ENCODE measurements at places on chromosomes 7 and 10. TPM values are rescaled to one million over a fixed set of nuclear protein-coding genes. Genes with fewer than 3 reads are reported as not detected.

The OR6B1 gene
- total RNA-seq: not detected

DNA sequence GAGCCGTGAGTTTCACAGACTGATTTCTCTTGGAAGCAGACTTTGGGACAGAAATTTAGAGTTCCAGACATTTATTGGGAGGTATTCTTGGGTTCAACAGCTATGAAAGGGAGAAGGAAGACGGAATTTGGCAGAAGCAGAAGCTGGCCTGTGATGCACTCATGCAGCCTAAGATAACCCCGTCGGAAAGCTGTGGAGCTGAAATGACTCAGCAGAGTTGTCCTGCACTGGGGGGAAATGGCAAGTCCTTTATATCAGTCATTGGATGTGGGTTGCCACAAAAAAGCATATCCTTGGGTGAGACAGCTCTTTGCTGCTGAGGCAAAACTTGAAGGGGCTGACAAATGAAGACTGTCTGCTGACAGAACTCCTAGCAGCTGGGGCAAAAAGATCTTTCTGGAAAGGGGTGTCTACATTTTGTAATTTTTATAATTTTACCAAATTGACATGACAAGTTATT lies 11.5 kb upstream of the MICU1 start:
- no peak for DNase-seq

The CALML5 gene
- not detected for total RNA-seq

- DNase-seq: no peak
Observed at GRCh38 chr10:78021201-78021600, 8.1 kb downstream of the POLR3A start.

The PLXNA4 gene
- total RNA-seq: 13.6 TPM

DNA sequence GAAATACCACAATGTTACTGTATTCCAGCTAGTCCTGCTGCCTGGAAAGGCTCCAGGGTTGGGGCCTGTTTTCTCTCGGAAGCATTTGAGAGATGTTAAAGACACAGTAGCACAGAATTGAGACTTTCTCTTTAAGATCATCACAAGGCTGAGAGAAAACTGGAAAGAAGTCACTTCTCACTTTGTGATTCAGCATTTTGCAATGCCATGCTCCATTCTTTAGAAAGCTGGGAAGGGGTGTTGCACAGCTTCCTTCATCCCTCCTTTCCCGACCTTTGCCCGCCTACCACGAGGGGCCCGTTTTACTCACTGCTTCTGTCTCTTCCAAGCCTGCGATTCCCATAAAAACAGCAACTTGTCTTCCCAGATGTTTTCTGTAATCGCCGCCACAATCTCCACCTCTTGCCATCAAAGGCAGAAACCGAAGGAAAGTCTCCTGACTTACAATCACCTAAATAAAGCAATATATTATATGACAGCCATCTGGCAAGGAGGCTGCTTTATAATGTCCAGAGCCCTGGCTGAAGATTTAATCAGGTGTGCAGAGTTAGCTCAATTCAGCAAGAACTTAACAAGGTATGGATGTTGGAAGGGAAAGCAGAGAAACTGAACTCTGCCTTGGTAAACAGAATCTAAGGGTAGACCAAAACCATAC lies 18.9 kb downstream of the NOD1 start:
- no peak for DNase-seq

The AFAP1L2 gene
- total RNA-seq: 6.4 TPM

DNA sequence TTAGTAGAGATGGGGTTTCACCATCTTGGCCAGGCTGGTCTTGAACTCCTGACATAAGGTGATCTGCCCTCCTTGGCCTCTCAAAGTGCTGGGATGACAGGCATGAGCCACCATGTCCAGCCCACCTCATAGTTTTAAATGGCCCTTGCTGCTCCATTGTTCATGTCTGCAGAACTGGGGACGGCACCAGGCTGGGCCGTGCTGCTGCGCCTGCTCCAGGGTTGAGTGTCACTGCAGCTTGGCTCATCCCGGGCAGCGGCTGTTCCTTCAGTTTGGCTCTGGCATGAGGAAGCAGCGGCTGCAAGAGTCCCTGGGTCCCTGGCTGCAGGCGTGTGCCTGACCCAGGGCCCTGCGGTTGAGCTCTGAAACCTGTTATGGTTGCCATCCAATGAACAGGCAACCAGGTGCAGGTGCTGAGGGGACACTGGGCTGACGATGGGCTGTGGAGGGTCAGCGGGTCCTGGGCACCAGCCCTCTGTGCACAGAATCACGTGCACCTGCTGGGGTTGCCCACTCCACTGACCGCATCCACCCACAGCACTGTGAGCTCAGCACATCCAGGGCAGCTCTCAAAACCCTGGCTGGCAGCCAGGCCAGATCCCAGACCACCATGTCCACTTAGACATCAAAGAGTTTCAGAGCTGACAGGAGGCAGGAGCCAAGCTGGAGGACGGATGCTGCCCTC lies 70.2 kb upstream of the PPP2R2D start:
- no peak for DNase-seq

DNA sequence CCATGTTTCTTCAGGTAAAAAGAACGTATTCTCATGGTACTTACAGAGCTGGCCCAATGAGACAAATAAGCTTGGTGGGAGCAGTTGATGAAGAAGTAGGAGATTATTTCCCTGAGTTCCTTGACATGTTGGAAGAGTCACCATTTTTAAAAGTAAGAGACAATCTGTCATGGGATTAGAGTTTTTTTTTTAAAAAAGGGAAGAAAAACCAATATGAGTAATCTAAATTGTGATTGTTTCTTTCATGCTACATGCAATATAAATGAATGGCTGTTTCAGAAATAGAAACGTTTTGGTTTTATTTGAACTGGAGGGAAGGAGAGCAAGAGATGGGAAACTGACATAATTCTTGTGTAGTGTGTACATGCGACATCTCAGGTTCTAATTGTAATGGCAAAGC lies 32.8 kb downstream of the TMEM60 start:
- DNase-seq: no peak

GRCh38 chr10:36003688-36004087 lies 361.6 kb upstream of the FZD8 start:
- DNase-seq: no peak

GRCh38 chr7:155355745-155356144 lies 58.1 kb downstream of the INSIG1 start:
- DNase-seq: no peak

DNA sequence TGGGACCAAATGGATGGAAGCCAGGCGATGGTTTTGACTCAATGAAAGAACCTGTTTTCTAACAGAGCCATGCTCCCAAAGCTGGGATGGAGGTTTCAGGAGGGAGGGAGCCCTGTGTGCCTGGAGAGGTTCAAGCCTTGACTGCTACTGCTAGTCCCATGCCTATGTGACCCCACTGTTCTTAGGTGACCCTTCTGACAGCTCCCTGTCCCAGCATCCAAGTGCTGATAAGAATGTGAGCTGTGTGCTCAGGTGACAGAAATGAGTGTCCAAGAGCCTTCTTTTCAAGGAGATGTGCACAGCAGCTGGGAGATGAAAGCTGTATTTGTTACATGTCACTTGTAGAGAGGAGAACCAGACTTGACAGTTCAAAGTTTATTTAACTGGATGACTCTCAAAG lies 595.4 kb downstream of the GALNT17 start:
- DNase-seq: no peak

The PLEKHA1 gene
- total RNA-seq: 55.1 TPM

GRCh38 chr7:47361236-47361635 lies 220.7 kb downstream of the TNS3 start:
- DNase-seq: no peak

DNA sequence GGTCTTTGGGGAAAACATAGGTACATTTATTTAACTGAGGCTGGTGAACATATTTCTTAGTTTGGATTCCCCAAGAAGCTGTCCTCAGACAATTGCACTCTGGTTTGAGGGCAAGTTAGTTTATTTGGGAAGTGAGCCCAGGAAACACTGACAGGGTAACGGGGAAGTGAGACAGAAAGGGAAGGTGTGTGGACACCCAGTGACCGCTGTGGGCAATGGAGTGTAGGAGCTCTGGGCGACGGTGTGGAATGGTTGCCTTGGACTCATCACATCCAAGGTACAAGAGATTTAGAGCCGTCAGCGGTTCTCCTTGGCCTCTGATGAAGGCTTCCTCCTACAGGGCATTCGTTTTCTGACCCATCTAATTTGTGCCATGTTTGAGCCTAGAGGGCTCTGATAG lies 7.1 kb downstream of the MRC1 start:
- DNase-seq: no peak

DNA sequence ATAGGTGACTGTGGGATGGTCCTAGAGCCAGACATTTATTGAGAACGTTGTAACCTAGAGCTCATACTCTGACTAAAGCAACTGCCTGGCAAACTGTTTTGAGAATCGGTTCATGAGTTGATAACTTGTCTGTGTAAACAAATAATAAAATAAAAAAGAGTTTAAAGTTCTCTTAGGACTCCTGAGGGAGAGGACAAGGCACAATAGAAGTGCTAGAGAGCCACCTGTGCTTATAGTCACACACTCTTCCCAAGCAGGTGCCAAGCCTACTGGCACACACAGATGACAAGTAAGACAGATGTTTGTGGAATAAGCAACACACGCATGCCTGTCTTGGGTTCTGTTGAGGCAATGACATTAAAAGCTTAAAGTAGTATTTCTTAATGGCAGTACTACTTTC lies 7.9 kb downstream of the EDRF1 start:
- DNase-seq: no peak

DNA sequence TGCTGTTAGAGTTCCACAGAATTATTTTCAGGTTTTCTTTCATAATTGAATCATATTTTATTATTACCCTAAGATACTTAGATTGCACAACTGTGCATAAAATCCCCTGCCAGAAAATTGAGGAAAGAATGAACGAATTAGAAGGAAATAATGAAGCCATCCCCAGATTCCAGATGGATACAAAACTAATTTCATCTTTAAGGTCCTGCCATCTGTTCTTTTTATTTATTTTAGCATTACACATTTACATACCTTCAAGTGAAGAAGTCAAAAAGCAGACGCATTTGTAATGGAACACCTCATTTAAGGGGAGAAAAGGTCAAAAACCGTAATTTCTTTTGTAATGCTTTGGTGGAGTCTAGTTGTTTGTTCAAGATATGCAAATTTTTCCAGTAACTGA lies 77.0 kb upstream of the LRRTM3 start:
- DNase-seq: no peak

DNA sequence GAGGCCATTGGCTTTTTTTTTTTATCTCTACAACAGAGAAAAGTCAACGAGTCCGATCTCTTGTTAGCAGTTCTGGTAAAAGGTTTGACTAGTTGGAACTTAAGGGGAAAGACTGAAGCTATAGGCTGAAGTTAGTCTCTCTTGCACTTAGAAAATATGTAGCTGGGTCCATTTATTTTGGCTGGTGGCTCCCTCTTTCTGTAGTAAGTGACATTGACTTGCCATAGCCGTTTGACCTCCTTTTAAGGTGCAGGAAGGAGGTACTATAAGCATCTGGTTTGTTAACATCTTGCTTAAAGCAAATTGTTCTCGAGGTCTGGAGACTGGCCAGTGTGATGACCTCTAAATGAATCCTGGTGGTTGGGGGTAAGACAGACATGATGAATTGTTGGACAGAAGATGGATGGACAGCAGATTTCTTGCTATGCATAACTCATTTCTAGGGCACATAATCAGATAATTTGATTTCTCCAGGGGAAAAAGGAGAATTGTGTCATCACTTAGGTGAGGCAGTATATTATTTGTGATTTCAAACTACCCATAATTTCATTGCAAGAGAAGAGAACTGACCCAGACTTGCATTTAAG lies 356.3 kb upstream of the GALNT17 start:
- DNase-seq: no peak

DNA sequence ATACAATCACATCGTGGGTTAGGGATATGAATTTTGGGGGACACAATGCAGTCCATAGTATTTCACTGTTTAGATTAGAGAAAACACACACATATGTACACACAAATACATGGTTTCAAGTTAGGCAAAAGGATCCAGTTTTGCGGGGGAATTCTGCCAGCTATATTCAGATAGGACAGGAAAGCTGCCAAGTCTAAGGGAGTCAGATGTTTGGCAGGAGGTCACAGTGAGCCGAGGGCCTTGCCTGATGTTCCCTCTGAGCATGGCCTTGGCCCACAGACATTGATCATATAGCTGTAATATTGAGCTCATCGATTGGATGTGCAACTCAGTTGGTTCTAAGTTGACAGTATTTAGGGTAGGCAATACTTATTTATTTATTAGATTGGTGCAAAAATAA lies 122.8 kb downstream of the ADRA2A start:
- no peak for DNase-seq

Measured in type B pancreatic cell (in vitro differentiated cells).